Stimulated activated CD8-positive, alpha-beta memory T cell treated with anti-CD3 and anti-CD28 coated beads, Interleukin-12 subunit alpha, Interleukin-12 subunit beta, amount 100 ng/mL, for 1 hour (primary cell): ENCODE measurements at places on chromosomes 6 and 20.
A peak's percentile ranks its signal among the peaks of the same experiment; 100 is the strongest.

DNA sequence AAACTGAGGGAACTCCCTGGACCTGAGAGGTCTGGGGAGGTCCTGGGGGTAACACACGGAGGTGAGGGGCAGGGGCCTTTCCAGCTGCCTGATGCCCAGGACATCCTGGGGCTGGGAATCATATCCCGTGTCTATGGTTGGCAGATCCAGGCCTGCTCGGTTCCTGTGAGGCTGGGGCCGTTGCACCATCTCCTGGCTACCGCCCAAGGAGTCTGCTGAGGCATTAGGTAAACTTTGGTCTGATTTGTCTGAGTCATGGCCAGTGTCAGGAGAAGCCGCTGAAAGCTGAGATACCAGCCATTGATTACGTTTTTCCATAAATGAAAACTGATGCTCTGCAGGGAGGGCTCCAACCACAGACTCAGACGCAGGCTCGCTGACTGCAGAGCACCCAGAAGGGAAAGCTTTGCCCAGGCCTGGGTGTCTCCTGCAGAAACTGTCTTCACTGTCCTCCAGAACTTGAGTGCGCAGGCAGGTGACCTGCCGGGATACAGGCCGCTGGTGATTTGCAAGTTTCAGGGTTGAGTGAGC is 14.2 kb downstream of the TRAF3IP2 start:
- no peak for DNase-seq

GRCh38 chr20:61117725-61118124 is 134.3 kb upstream of the CDH4 start:
- no peak for DNase-seq

GRCh38 chr20:9995510-9996272 is 39.1 kb upstream of the ANKEF1 start:
- DNase-seq = no peak

DNA sequence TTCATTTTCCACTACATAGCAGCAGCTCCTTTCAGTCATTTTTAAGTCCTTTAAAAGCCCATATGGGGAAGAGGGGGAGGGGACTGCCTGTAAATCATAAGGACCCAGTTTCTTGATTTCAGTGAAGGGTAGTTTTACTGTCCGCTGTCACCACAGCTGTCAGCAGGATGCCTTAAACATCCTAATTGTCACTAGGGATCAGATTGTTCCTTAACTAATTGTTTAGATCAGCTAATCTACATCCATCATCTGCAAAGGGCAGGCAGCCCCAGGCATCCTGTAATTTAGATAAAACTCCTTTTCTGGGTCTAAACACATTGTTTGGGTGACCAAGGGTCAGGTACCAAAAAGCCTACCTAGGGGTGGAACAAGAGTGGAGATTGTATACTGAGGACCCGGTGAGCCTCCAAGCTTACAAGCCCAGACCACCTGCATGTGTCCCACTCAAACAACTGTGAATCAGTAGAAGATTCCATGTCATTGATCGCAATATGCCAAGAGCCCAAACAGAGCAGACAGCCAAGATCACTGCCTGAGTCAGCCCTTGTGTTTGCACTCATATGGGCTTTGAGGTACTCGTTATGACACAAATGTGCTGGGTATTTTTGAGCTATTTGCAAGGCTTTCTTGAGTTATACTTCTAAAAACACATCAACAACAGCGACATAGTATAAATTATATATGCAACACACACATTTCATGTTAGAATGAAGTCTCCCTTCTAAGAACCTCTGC is 198.7 kb upstream of the CEP162 start:
- no peak for DNase-seq

GRCh38 chr6:45836438-45836824 is 179.2 kb downstream of the CLIC5 start:
- no peak for DNase-seq

GRCh38 chr6:1611322-1611571 is 1.5 kb downstream of the FOXC1 start:
- DNase-seq = no peak

GRCh38 chr6:65566117-65566516 is 140.9 kb downstream of the EYS start:
- DNase-seq = no peak

- peak; percentile 37 for DNase-seq
These were observed 2.0 kb downstream of the FYN start for GRCh38 chr6:111871207-111871606.

- no peak for DNase-seq
These were observed 7.4 kb upstream of the BPIFA3 start for GRCh38 chr20:33209789-33210188.

GRCh38 chr6:57108691-57109090 is 18.7 kb downstream of the ZNF451 start:
- DNase-seq = no peak

GRCh38 chr6:32194825-32195651 is 2.6 kb upstream of the GPSM3 start:
- DNase-seq = no peak

DNA sequence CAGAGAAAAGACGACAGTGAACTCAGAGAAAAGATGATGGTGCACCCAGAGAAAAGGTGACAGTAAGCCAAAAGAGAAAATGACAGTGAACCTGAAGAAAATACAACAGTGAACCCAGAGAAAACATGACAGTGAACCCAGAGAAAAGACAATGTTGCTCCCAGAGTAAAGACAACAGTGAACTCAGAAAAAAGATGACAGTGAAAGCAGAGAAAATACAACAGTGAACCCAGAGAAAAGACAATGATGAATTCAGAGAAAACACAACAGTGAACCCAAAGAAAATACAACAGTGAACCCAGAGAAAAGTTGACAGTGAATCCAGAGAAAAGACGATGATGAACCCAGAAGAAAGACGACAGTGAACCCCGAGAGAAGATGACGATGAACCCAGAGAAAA is 140.5 kb upstream of the MAP3K4 start:
- no peak for DNase-seq

DNA sequence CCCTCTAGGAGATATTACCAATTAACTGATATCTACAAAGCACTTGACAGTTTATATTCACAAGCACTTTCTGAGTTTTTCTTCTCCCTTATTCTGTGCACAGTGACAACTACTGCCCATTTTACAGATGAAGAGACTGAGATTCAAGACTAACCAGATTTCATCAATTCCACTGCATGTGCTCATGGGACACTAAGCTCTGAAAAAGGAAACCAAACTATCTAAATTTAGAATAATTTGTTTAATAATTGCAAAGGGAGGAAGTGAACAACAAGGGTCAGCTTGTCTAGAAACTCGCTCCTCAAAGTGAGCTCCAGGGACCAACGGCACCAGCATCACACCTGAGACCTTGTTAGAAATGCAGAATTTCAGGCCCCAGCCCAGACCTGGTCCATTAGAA is 50.8 kb upstream of the MYLIP start:
- DNase-seq = no peak

DNA sequence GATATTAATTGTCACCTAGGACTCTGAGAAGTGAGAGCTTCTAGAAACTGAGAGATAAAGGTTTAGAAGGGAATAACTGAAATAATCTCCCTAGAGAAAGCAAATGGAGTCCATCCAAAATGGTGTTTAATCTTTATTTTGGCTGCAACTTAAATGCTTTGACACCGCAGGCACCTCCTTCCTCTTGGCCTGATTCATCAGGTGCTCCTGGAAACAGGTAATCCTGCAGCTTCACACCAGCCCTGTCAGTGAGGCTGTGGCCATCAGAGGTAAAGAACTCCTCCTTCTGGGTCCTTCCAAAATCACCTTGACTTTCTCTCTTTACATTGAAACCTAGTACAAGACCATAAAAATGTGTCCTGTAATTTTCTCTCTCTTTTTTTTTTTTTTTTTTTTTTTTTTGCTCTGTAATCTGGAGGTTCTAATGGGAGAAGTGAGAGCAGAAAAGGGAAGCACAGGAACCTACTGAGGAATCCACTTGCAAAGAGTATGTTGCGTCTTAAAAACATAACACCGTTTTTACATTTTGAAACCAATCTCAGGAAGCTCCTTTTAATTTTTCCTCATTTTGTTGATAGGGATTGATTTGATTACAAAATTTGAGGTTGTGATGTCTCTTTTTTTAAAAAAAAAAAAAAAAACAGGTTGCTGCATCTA is 124.2 kb downstream of the LRRC1 start:
- no peak for DNase-seq

DNA sequence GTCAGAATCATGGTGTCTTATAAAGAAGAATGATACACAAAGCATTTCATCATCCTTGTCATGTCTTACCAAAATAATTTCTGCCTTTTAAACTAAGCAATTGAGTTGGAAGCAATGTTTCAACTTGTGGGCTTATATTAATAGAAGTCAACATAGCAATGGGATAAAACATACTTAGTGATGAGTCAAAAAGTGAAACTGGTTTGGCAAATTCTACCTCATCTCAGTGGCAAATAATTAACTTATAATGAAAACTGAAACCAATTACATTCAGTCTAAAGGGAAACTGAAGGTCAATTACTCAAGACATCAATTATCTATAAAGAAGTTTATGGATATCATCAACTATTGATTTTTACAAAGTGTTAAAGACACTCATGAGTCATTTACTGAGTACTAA is 463.8 kb downstream of the BMP2 start:
- no peak for DNase-seq

GRCh38 chr6:34288581-34288980 is 39.8 kb upstream of the SMIM29 start:
- DNase-seq = no peak

DNA sequence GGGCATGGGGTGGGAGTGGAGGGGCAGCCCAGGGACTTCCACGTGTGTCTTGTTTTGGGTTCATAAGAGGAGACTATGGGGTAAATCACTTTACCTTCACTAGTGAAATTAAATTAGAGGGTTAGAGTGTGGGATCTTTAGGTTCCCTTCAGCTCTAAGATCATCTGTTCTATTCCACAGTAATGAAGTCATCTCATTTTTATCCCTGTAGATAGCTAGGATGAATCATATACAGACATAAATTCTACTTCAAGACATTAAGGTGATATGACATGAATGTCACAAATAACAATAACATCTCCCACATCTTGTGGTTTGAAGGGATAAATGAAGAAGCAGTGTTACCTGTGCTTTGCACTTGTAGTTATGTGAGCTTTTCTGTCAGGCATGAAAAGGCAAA is 83.8 kb downstream of the ELOVL4 start:
- no peak for DNase-seq

- no peak for DNase-seq
These were observed 145.5 kb upstream of the ARG1 start for GRCh38 chr6:131427434-131428058.

DNA sequence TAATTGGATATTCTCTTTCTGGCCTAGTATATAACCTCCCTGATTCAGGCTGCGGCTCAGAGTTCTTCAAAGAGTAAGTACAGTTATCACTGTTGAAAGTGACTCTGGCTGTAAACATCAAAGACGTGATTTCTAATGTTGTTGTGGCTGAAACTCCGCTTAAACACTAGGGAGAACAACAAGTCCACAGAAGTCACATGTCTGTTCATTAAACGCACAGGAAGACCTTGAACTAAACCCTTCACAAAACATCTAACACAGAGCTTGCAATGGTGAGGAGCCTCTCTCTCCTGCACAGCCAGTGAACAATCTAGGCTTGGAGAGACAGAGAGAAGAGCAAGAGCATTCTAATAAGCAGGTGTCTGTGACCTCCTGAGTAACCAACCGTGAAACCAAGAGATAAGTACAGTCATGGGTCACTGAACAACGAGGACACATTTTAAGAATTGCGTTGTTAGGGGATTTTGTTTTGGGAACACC is 249.3 kb downstream of the PRKN start:
- DNase-seq = no peak

DNA sequence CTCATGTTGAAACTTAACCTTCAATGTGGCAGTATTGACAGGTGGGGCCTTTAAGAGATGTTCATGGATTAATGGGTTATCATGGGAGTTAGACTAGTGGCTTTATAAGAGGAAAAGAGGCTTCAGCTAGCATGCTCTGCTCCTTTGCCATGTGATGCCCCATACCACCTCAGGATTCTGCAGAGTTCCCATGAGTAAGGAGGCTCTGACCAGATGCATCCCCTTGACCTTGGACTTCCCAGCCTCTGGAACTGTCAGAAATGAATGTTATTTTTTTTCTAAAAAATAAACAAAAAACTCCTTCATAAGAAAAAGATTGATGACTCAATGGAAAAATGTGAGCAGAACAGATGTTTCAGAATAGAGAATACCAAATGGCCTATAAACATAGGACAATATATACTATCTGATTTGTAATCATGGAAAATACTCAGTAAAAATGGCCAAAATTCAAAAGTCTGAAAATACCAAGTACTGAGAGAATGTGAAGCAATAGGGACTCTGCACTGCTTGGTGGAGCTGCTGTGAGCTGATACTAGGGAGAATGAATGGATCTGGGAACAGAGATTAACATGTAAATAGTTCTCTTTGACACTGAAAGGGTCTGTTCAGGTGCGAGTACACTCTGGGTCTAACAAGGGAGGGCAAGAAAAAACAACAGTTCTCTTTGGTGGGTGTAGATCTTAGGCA is 7.4 kb upstream of the TRIM39 start:
- DNase-seq = no peak

GRCh38 chr6:120260636-120261035 is 911.1 kb upstream of the MAN1A1 start:
- no peak for DNase-seq

- no peak for DNase-seq
These were observed 25.4 kb downstream of the COL9A1 start for GRCh38 chr6:70277470-70277869.

DNA sequence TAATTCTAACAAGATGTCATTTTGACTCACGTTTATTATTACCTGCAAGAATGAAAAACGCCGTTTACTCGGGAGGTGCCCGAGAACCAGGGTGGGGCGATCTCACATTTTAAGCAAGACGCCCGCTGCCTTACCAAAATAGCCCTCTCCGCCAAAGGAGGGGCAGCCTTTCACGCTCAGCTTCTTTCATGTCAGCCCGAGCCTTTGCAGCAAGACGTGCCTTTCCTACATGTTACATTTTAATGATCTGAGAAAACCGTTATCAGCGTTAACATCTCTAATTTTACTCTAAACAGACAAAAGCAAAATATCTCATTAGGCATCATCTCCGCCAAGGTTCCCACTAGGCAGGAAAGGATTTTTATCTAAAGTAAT is 2.0 kb downstream of the BACH2 start:
- peak; percentile 42 for DNase-seq

DNA sequence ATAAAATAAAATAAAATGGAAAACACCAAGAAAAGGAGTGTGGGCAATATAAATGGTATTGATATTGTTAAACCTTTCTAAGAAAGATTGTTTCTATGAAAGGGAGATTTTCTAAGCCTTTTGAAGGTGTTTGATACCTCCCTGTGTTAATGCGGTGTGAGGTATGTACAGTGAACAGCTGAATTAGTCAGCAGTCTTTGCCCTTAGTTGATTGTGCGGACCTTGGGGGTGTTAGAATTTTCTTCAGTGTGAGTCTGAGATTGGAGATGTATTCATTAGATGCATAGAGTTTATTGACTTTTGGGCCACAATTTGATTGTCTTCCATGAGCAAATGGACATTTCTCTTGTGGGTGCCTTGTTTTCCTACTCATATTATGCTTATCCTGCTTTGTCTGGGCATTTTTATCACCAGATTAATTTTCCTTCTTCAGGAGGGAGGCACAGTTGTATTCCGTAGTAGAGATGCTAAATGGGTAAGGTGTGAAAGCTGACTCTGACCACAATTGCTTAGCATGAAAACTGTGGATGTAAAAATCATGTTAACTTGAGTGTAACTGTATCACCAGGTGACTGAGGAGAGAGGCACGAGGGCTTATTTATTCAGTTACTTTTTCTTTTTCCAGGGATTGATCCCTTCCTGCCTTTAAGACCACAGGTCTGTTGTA is 42.2 kb downstream of the CDYL start:
- DNase-seq = no peak
